ENCODE measurements at places on chromosomes 12 and 14.

DNA sequence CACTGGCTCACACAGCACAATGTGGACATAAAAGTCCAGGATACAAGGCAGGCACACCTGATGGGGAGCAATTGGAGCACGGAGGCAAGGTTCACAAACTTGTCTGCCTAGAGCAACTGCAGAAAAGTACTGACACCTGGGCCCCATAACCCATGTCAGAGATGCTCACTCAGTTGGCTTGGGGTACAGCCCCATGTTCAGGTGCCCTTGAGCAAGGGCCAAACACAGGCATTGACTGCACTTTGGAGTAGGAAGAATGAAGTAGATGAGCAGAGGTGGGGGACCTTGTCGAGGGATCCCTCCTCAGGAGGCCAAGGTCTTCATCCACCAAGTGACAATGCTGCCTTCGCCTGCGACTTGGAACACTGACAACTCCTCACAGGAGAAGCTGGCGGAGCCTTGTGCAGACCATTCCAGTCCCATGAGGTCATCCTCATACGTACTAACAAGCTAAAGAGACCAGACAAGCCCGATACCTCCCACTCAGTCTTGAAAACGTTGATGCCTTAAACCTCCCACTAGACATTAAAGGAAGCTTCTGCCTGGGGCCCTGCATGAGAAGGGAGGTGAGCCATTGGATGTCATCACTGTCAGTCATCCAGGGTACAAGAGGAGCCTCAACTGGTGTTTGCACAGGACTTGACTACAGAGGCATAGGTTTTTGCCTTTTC, 42.5 kb upstream of the C14orf180 start:
- DNase-seq: no peak

DNA sequence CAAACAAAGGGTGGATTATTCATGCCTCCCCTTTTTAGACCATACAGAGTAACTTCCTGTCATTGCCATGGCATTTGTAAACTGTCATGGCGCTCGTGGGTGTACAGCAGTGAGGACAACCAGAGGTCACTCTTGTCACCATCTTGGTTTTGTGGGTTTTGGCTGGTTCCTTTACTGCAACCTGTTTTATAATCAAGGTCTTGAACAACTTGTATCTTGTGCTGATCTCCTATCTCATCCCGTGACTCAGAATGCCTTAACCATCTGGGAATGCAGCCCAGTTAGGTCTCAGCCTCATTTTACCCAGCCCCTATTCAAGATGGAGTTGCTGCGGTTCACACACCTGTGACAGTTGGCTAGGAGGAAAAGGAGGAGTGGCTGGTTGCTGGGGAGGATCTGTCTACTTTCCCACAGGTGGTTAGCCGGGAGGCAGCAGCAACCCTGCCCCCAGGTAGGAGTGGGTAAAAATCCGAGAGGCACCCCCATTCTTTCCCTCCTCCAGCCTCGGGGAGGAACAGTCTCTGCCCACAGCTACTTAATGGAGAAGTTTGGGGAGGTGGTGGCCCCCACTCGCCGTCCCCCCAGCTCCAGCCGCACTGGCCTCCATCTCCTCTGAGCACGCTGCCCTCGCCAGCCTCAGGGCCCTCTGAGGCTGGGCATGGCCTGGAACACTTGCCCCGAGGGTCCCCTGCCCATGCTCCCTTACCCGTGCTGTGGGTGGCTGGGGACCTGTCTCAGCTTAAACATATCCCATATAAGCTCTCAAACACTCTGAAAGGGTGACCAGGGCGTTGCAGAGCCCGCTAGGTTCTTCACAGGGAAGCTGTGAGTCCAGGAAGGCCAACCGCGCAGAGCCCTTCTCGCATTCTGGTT, 41.7 kb downstream of the SMIM41 start:
- DNase-seq: no peak

GRCh38 chr12:24705741-24706358, 243.1 kb downstream of the BCAT1 start:
- peak; percentile 32 for DNase-seq

DNA sequence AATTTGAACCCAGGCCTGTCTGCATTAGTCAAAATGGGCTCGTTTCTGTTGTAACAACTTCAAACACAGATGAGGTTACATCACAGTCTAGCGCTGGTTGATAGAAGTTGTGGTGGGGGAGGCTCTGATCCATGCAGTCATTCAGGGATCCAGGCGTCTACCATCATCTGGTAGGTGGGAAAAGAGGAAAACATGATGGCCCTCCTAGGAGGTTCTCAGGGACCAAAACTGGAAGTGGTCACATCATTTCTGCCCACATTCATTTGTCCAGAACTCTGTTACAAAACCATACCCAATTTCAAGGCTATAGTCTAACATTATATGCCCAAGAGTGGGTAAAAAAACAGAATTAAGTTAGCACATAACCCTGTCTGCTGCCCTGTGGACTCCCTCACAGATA, 135.1 kb downstream of the PHETA1 start:
- DNase-seq: no peak

- peak; percentile 86 for DNase-seq
Observed at GRCh38 chr12:124867401-124867930, 3.8 kb upstream of the SCARB1 start.

DNA sequence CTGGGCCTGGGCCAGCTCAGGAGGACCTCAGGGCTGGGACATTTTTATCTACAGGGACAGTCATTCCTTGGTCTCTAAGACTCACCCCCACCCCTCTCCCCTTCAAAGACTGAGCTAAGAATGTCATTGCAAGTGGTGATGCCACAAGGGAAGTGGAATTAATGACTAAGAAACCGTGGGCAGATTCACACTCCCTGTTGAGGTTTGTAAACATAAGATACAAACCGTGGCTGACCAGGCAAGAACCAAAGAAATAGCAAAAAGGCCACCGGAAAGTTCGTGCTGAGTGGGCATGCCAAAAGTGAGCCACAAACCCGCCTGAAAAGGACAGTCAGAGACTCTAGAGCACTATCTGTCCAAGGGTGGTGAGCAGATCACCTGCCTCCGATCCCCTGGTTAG, 25.7 kb downstream of the NUAK1 start:
- no peak for DNase-seq

- no peak for DNase-seq
Observed at GRCh38 chr14:75084513-75084912, 15.1 kb downstream of the ZC2HC1C start.

GRCh38 chr12:101962486-101962885, 85.1 kb downstream of the DRAM1 start:
- DNase-seq: no peak

DNA sequence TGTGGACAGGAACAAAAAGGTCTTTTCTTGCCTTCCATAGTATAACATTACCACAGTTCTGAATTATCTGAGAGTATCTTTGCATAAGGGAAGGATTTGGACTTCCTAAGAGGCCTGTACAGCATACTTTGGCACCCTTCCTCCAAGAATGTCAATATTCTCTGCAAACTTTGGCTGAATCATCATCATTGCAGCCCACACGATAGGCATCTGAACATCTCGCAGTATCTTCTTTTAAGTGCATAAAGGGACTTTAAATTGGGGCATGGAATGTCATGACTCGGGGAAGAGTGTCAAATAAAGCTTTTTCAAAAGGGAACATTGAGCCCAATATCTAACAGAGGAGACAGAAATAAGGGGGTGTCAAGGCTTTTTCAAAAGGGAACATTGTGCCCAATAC, 646.2 kb upstream of the STXBP6 start:
- no peak for DNase-seq

DNA sequence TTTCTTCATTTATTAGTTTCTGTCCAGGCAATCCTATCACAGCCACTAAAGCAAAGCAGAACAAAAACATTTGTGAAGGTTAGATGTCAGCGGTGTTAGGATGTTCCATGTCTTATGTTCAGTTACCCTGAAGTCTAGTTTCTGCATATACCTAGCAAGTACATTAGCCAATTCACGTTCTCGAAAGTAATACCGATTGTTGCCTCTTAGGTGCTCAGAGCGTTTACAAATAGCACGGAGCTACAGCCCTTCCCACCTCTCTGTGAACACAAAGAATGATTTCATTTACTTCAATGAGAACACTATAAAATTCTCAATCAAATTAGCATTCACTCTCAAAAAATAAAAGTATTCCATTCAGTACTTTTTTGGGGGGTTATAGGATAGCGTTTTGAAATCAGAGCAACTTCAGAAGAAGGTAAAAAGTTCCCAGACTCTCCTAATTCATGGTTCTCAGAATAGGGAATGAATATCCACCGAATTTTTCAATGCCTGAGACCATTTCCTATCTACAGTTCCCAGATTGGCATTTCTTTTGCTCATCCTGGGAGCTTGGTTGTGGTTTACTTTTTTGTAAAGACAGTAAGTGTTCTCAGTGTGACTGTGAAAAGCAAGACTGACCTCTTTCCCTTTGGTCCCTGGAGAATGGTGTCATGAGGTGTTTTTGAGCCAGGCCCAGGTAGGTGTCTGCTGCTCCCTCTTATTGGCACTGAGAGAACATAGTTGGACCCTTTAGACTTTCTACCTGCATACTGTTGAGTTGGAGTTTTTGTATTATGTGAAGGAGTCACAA, 488.0 kb upstream of the RGS6 start:
- DNase-seq: no peak

GRCh38 chr14:91869556-91869955, 2.2 kb upstream of the TC2N start:
- no peak for DNase-seq

- DNase-seq: no peak
Observed at GRCh38 chr14:24858052-24858451, 191.9 kb downstream of the STXBP6 start.

DNA sequence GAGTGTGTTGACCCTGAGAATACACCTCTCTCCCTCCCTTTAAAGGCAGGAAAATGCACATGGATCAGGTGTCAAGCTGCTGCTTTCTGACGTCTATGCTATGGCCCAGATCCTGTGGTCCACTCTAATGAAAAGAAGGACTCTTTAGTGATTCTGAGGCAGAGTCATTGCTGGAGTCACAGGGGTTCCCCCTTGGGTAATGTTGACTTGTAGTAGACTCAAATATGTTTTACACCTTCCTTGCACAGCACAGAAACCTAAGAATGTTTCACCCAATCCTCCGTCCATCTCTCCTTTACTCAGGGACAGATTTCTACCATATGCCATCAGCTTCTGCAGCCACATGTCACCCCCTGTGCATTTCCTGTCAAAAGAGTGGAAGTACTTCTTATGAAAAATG, 525.4 kb downstream of the TMEM121 start:
- DNase-seq: no peak

DNA sequence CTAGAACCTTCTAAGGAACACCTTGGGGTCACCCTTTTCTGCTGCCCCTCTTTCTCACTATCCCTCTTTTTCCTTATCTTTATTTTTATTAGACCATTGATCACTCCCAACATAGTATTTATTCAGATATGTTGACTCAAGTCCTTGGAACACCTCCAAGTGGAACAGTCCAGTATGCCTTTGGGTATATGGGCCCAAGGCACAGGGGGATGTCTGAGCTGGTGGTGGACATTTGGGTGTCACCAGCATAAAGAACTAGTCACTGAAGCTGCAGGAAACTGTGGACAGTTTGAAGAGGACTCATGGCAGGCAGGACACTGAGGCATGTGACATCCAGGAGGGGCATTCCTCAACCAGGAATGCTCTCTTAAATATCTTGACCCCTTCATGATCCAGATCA, 105.6 kb downstream of the VEZT start:
- no peak for DNase-seq

- DNase-seq: no peak
Observed at GRCh38 chr12:106035421-106035820, 103.3 kb downstream of the NUAK1 start.

- peak; percentile 97 for DNase-seq
Observed at GRCh38 chr14:87992718-87993628, at the start of gene GALC. TSS of gene GALC (minus strand) at chr14:87993182. CDS start at chr14:87993164, 18 bp downstream.

DNA sequence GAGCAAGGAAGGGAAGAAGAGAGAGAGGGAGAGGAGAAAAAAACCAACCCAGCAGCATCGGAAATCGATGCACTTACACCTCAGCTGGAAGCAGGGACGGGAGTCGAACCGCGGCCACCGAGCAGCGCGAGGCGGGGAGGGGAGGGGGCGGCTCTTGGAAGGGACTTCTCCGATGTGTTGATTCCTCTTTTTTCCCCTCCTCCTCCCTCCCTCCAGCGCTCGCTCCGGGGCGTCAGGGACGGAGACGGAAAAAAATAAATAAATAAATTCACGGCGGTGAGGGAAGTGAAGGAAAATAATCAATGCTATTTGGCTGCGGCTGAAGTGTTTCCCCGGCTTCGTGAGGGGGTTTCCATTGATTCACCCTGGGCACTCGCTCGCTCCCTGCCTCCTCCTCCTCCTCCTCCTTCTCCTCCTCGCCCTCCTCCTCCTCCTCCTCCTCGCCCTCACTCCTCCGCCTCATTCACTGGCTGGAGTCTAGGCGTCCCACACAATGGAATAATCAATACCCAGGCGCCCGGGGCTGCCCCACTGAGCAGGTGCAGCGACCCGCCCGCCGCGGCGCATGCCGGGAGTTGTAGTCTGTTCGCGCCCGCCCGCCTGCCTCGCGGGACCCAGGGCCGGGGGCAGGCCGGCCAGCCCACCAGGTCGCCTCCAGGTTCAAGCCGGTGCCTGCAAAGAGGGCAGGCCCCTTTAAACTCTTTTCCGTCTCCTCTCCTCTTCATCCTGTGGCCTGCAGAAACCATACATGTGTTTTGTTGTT, at the start of gene ZFHX2:
TSS of gene ZFHX2 (minus strand) at position 500 of the 763 bp plus-strand sequence. CDS start 16,440 bp downstream, outside the sequence.
- DNase-seq: peak; percentile 85

DNA sequence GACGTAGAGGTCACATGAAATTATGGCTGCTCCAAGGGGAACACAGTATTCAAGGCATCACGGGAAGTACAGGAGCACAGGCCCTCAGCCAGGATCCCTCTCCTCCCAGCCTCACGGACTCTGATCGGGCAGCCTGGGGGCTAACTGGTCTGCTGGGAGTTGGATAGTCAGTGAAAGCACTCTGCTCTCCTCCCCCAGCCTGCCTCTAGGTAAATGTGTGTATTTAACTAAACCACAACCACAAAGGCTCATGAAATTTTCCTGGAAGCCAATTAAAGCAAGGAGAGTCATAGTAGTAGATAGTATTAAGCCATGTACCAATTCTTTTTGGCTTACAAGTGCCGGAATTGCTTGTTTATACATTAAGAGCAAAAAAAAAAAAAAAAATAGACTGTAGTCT, 254.3 kb downstream of the MSRB3 start:
- no peak for DNase-seq

GRCh38 chr12:96743606-96744005, 163.5 kb upstream of the NEDD1 start:
- DNase-seq: no peak

Data from hematopoietic multipotent progenitor cell treated with erythropoietin and hydrocortisone succinate and interleukin-3 and kit ligand, for 6 days (in vitro differentiated cells).